ENCODE measurements at places on chromosomes 1 and 21.

GRCh38 chr21:34528131-34528561 lies 16.1 kb upstream of the KCNE1 start:
- no peak for DNase-seq

GRCh38 chr1:203609979-203610493 lies 16.6 kb upstream of the ATP2B4 start:
- DNase-seq, result no peak

DNA sequence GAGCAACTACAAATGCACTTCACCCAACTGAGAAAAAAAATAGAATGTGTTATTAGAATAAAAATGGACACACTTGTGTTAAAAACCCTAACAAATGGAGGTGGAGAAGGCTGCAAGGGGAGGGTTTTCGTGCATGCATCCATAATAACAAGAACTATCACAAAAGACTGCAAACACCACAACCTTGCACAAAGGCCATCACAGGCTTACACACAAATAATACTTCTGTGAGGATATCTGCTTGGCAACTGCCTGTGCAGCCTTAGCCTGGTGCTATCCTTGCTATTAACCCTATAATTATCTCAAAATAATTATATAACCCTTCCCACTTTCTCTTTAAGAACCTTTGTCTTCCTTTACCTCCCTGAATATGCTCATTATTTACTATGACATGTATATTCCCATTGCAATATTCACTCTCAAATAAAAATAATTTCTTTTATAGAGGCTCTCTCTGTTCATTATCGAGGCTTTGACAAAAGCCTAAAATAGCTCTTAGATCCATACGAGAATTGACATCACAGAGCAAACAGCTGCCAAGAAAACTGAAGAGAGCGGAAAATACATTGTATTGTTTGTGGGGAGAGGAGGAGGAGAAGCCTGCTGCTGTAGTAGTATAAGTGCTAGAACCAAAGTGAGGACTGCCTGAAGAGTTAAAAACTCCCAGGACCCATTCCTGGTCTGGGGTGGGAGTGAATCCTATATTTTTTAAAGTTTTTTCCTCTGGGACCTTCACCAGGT lies 1768.7 kb downstream of the BRINP3 start:
- no peak for DNase-seq

GRCh38 chr1:43791243-43791642 lies 83.9 kb downstream of the ST3GAL3 start:
- DNase-seq, result no peak

DNA sequence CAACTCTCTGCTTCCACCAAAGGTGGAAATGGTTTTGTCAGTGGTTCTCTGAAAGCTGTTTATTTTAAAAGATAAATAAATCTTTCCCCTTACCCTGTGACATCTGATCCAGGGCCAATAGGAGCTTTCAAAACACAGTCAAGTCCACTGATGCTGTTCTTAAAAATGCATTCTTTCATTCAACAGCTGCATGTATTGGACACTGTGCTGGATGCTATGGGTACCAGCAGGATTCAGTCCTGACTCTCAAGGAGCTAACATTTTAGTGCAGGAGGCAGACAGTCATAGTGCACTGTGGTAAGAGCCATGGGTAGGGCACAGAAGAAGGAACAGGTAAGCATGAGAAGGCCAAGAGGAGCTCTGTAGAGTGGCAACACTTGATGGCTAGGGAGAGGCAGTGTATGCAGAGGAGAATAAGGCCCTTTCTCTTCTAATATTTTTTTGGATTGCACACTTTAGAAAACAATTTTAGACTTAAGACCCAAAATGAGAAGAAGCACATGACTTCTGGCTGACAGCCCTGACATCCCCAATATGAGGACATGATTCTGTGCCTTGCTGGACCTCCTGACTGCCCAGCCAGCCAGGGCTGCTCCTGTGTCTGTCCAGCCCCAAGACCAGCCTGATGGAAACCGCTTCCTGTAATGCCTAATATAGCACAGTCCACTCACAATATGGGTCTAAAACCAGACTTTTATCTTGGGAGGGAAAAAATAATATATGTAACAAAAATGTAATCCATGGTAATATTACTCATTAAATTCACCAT lies 207.3 kb downstream of the SDCCAG8 start:
- DNase-seq, result no peak

- DNase-seq, result no peak
Observed at GRCh38 chr1:226712742-226713419, 26.2 kb downstream of the ITPKB start.

DNA sequence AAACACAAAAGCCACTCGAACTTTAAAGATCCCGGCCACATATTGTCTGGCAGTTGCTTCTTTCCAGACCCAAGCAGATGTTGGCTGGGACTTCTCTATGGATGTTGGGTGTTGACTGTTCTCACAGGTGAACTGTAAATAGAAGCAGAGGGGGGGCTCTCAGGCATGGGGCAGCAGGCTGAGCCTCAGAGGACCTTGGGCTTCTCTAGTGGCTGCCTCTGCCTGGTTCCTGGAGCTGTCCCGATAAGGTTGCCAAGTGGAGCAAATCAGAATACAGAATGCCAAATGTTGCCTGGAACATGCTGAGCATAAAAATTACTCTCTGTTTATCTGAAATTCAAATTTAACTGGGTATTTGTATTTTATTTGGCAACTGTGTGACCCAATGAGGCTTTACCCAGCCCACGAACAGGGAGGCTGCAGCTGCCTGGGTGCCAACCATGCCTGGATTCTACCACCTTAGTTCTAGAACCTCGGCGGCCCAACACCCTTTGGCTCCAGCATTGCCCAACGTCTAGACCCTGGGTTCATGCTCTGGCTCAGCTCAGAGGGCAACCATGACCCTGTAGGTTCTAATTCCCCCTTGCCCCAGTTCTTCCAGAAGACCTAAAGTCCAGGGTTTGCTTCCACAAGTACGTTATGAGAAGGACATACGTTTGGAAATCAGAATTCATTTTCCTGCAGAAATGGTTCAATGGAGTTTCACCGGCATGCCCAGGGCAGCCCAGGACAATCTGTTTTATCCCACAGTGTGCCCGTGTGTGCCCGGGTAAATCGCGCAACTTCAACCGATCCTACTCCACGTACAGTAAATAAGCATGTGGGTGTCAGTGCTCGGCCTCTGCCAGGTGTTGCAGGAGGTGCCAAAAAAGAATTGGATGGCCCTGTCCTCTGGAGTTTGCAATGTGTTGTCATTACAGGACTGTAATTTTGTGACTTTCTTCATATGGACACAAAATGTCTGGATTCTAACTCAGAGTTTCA lies 5.4 kb upstream of the SLC45A1 start:
- DNase-seq, result no peak

- DNase-seq, result peak; percentile 39
Observed at GRCh38 chr1:25651824-25652741, 35.5 kb downstream of the MAN1C1 start.

DNA sequence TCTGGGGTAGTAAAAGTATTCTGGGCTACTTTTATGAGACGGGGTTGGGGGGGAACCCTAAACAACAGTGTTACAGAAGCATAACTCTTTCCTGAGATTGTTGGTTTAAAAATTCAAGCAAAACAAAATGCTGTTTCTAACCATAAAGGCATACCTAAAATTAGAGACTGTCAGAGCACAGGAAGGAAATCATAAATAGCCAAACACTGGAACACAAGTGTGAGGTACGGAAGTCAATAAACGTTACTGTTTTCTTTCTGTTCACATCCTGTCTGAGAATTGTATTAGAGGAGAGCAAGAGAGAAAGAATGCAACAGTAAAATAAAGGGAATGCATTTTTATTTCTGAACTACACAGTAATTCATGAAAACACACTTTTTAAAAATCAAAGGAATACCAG lies 42.8 kb upstream of the IL12RB2 start:
- DNase-seq, result no peak

- DNase-seq, result no peak
Observed at GRCh38 chr1:33682371-33682770, 181.5 kb upstream of the HMGB4 start.

- no peak for DNase-seq
Observed at GRCh38 chr1:223264983-223265908, 98.7 kb downstream of the SUSD4 start.

DNA sequence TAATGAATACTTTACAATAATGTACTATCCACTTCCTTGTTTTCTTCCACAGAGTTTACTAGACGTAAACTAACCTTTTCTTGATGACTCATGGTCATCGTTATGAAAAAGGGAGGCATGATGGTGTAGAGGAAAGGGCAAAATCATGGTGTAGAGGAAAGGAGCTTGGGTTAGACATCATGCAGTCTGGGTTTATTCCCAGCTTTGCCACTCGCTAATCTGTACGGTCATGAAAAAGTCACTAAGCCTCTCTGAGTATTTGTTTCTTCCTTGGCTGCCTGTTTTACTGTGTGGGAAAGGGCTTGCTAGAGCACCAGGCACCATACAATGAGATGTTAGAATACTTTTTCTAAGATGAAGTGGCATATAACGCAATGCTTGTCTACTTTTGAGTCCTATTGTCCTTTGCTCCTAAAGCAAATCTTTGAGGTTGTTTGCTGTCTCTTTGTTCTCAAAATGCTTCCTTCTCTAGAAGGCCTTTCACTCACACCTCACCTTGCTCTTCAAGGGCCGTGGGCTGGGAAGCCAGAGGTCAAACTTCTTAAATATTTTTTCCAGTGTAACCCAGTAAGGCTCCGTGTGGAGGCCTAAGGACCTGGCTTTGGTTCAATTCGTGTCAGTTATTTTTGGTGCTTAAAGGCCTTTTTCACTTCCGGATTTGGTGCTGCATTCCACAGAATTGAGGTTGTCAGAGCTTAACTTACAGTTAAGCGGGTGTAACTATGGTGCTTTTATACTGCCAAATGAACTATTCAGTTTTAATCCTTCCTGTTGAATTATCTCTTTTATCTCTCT lies 9.9 kb upstream of the ETV3 start:
- DNase-seq, result no peak

DNA sequence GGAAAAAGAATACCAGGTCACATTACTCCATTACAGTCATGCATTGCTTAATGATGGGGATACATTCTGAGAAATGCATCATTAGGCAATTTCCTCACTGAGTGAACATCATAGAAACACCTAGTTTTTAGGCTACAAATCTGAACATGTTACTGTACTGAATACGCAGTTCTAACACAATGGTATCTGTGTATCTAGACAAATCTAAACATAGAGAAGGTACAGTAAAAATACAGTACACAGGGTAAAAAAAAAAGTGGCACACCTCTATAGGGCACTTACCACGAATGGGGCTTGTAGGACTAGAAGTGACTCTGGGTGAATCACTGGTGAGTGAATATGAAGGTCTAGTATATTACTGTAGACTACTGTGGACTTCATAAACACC lies 115.7 kb downstream of the AKT3 start:
- no peak for DNase-seq

DNA sequence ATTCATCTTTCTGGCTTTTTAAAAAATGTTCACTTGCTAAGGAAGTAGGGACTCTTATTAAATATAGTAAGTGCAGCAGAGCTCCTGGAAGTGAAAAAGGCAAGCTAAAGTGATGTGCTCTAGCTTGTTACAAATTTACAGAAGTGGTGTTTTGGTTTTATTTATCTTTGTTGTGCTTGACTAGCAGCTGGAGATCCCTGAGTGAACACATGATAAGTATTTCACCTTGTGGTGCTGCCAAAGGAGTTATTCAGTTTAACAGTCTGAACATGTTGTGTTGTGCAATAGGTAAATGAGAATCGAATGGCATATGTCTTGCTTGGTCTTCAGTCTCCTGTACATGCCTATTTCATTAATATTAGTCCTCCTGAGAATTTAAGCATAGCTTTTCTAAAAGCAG lies 315.7 kb downstream of the TPR start:
- no peak for DNase-seq

All from posterior cingulate gyrus (tissue), 11 donors.